Motor neuron (in vitro differentiated cells): ENCODE measurements at places on chromosomes 11 and 22. TPM values are rescaled to one million over a fixed set of nuclear protein-coding genes. Genes with fewer than 3 reads are reported as not detected.

GRCh38 chr11:78040691-78041379, 17.8 kb upstream of the KCTD14 start:
- no peak for ATAC-seq

DNA sequence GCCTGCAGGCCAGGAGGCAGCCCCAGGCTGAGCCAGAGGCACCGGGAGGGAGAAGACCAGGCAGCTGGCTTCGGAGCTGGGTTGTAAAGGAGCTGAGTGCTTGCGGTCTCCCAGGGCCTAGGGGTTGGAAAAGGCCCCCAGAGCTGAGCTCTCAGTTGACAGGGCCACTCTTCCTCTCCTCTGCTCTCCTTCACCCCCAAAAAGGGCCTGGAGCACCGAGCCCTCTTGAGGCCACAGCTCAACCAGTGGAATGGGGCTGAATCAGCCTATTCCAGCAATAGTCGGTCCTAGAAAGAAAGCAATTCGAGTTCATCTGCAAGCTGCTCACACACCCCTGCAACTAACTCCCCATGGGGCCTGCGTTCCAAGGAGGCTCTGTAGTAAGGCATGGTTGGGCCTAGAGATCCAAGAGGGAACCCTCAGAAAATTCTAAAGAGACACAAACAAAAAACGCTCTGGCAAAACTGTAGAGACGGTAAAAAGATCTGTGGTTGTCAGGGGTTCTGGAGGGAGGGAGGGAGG, 205.0 kb downstream of the BUD13 start:
- no peak for ATAC-seq

DNA sequence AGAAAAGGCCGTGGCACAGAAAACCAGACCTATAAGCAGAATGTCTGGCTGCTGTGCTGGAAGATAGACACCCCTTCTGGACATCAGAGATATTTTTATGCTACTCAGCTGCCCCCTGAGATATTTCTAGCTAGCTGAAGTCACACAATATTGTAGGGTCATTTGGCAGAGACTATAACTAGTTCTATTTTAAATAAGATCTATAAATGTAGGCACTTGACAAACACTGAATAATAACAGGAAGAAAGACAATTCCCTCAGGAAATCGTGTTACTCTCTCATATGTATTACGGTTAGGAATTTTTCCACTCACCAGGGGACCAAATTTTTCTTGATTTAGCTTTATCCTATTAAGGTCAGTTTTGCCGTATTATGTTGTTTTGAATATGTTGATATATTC, 845.4 kb downstream of the OPCML start:
- no peak for ATAC-seq

GRCh38 chr22:49483946-49484345, 343.7 kb downstream of the BRD1 start:
- no peak for ATAC-seq

DNA sequence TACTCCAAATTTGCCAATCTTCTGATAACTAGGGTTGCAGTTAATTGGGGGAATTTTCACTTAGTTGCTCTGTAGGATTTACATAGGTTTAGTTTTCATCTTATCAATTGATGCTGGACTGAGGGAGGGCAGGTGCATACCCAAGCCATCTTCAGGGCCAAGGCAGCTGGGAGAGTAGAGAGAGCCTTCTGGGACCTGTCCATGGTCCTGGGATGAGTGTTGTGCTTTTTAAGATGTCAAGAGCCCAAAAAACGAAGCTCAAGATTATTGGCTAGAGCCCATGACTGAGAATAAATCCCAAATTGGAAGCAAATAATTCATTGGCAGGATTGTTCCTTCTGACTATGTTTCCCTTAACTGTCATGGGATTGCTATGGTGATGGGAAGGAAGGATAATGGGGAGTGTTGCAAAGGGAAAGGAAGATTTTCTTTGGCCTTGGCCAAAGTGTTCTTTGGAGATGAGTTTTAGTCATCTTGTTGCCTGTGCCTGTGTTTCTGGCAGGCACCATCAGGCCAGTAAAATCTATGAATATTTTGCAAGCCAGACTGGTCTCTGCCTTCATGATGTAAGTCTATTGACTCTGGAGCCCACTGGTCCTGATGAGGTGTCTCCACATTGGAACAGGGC, 4.5 kb downstream of the SLC22A6 start:
- ATAC-seq: no peak

- ATAC-seq: no peak
Observed at GRCh38 chr11:69071956-69072355, 23.2 kb downstream of the TPCN2 start.

- ATAC-seq: peak; percentile 51
Observed at GRCh38 chr22:37427135-37427710, at the start of gene ELFN2. TSS of gene ELFN2 (minus strand) at chr22:37427479. CDS start at chr22:37375534, 51,945 bp downstream.

- ATAC-seq: no peak
Observed at GRCh38 chr11:57785072-57785471, 23.5 kb downstream of the CTNND1 start.

GRCh38 chr22:32932176-32932575, 126.0 kb downstream of the SYN3 start:
- no peak for ATAC-seq

DNA sequence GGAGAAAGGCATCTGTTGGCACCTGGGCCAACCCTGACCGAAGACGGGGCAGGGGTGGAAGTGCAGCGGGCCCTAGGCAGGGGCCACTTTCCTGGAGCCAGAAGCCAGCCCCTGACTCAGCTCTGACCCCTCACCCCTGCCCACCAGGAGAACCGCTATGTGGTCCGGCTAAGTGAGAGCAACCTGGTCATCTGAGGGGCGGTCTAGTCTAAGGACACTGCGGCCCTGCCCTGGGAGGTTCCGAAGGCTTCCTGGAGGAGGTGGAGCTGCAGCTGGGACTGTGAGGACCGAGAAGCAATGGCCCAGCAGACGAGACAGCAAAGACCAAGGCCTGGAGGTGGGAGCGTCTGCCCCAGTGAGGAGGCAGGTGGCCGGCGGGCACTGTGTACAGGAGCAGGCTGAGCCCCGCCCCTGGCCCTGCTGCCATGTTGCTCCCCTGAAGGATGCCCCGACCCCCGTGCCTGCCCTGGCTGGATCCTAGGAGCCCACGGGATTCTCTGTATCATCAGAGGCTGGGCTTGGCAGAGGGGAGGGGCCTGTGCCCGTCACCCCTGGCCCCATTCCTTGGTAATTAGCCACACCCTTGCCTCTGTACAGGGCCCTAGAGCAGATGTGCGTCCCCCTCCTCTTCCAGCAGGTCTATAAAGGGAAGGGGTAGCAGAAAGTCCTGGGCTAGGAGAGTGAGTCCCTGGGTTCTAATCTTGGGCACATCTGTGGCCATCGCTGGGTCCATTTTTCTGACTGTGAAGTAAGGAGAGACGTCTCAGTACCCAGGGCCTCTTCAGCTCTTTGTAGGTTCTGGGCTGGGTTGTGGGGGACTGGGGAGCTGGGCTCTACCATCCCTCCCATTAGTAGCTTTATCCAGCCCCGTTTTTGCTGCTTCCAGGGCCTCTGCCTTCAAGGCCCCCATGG, 19.4 kb downstream of the RELT start:
- no peak for ATAC-seq

- no peak for ATAC-seq
Observed at GRCh38 chr11:73353422-73353821, 22.8 kb upstream of the RELT start.

GRCh38 chr11:131868629-131869507, 498.5 kb downstream of the NTM start:
- ATAC-seq: no peak

DNA sequence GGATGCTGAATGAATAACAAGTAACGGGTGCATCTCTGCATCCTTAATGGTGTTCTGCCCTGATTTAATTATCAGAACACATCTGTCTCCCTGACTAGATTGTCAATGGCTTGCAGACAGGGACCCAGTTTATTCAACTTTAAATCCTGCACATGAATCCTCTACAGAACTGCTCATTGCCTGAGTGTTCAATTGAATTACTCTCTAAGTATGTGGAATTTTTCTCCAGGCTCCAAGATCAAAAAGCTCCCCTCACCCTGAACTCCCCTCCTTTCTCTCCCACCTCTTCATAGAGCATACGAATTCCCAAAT, 11.8 kb downstream of the MB start:
- peak; percentile 63 for ATAC-seq

DNA sequence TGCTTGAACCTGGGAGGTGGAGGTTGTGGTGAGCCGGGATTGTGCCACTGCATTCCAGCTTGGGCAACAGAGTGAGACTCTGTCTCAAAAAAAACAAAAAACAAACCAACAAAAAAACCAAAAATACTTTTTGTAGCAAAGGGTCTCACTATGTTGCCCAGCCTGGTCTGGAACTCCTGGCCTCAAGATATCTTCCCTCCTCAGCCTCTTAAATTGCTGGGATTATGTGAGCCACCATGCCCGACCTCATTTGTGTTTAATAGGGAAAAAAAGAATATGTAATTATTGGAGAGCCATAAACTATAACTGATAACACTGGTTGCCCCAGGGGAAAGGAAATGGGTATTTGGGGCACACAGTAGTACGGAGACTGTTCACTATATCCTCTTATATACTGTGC, 19.7 kb downstream of the UVRAG start:
- ATAC-seq: no peak

DNA sequence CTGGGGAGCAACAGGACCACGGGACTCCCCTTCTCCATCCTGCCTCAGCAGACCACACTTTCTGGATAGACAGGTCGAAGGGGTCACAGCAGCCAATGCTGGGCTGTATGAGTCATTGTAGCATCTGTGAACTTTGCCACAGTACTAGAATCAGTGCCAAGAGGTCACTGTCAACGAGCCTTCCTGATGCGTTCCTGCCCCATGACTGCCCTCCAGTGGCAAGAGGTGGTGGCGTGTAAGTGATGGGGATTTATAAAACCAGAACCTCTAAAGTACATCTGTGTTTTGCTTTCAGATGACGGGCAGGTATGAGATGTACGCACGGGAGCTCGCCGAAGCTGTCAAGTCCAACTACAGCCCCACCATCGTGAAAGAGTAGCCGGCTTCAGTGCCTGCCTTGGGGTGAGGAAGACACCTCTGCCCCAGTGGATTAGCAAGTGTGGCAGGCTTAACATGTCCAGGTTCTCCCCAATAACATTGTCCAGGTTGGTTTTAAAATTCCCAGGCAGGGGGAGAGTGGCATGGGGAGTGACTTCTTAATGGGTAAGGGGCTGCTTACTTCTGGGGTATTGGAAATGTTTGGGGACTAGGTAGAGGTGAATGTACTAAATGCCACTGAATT, 29.4 kb downstream of the GUCD1 start:
- ATAC-seq: peak; percentile 62

- peak; percentile 89 for ATAC-seq
Observed at GRCh38 chr11:113119074-113119473, 157.9 kb downstream of the NCAM1 start.

- peak; percentile 10 for ATAC-seq
Observed at GRCh38 chr11:67492801-67493547, 10.1 kb downstream of the AIP start.

- ATAC-seq: peak; percentile 90
Observed at GRCh38 chr11:70111269-70112016, 33.3 kb downstream of the ANO1 start.

DNA sequence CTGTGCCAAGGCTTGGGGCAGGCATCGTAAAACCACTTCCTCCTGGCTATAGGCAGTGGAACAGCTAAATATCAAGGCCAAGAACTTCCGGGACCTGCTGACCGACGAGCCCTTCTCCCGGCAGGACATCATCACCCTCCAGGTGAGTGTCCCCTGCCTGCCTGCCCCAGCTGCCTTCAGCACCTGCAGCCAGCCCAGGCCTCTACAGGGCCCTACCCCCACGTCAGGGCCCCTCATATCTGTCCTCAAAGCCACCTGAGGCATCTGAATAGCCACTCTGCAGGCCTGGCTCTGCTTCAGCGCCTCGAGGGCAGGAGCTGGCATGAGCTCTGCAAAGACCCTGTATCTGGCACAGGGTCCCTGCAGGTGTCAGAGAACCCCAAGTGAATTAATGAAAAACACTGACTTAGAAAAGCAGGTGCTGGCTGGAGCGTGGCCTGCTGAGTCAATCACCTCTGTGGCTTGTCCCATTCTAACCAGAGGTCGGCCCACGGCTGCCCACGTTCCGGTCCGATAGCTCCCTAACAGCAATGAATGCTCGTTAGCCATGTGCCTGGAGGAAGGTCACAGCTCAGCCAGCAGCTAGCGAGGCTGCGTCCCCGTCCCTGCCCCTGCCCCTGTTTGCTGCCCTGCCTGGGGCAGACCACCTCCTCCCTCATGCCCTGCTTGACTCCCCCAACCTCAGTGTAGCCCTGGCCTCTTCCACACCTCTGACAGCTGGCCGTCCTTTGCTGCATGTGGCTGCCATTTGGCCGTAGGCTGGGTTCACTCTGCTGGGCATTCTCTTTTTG, 16.8 kb downstream of the PPIL2 start:
- ATAC-seq: no peak

DNA sequence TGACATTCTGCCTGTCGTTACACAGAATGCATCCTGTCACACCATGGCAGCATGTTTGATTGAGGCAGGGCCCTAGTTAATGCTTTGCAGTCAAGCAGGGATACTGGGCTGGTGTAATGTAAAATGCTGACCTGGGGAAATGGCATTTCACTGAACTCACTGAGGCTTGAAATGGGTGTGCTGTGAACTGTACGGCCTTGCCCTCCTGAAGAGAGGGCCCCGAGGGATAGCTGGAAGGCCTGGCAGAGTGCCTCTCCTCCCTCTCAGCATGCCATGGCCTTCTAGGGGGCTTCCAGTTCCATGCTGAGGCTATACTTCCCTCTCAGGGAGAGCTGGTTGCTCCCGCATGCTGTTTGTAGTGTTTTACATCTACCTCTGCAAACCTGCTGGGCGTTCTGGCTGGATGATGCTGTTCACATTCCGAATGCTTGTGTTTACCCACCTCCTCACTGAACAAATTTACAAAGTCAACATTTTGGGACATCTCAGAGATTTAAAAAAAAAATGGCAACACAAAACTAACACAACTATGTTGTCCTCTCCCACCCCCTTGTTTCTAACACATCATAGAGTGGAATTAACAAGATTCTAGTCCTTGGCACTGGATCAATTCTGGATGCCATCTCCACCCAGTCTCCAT, 416.7 kb upstream of the CADM1 start:
- no peak for ATAC-seq

The CDPF1 gene
- total RNA-seq: 7.1 and 8.9 TPM in 2 replicates

The LDLRAD3 gene
- total RNA-seq: 15.5 and 15.8 TPM in 2 replicates

The INS gene
- total RNA-seq: not detected in 2 replicates

The TAF10 gene
- 77.2 and 84.7 TPM in 2 replicates for total RNA-seq

The LGALS12 gene
- total RNA-seq: not detected in 2 replicates

The LRRC4C gene
- total RNA-seq: 11.4 and 12.0 TPM in 2 replicates

The MLC1 gene
- 2.8 TPM in 2 replicates for total RNA-seq

The DDIAS gene
- 5.7 and 6.9 TPM in 2 replicates for total RNA-seq

The C1QTNF5 gene
- 0.64 and 0.78 TPM in 2 replicates for total RNA-seq

The PAMR1 gene
- 0.11 and 0.19 TPM in 2 replicates for total RNA-seq

The MIF gene
- total RNA-seq: 802 and 901 TPM in 2 replicates

The KCNK4 gene
- 0.27 TPM in 1 of 2 replicates, not detected in the other for total RNA-seq
